ENCODE measurements at places on chromosomes 6 and 20.
A peak's percentile ranks its signal among the peaks of the same experiment; 100 is the strongest.

DNA sequence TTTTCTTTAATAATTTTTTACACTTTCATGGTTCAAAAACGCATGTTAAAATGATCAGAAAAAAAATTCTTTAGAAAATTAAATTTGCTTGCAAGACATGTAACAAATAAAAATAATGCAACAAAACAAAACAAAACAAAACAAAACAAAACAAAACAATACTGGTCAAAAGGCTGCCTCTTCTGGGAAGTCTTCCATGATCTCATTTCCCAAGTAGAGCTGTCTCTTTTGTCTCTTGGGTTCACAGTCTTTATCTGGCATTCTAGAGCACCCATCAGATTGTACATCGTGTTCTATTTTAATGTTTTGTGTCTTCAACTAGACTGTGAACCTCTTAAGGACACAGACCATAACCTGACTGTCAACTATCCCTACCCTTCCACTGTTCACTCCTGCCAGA, 25.3 kb downstream of the TP53INP2 start:
- no peak for DNase-seq

- no peak for DNase-seq
Measured at GRCh38 chr20:10423735-10424134, 10.3 kb downstream of the MKKS start.

DNA sequence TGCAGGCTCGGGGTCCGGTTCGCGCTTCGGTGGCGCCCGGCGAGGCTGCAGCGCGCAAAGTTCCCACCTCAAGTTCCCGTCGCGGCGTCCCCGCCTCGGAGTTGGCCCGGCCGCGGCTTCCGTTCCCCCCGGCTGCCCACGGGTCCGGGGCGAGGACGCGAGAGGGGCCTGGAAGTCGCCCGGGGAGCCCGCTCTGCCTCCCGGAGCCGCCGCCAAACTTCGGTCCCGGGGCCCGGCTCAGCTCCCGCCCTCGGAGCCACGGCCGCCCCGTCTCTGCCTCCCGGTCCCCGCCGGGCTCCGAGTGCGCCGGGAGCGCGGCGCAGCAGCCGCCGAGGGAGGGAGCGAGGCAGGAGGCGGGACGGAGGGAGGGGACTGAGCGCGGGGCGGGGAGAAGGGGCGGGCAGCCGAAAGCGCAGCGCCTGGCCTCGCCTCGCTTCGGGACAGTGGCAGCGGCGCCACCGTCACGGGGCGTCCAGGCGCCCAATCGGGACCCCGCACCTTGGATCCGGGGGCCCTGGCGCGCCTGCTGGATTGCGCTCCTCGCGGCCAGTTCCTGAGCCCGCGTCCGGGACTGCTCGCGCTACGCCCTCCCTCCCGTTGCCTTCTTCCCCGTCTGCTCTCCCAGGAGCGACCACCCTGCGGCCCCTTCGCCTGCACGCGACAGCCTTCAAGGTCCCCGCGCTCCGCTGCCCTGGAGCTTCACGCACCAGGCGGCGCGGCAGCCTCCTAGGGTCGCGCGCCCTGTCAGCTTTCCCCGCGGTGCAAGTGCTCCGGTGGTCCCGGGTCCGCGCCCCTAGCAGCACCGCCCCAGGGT, at the start of gene KCNG1:
Gene KCNG1, minus strand, starts transcription at position 305 of the 814 bp plus-strand sequence. CDS start 12,769 bp downstream, outside the sequence.
- DNase-seq: no peak

- DNase-seq: no peak
Measured at GRCh38 chr20:17795501-17796071, 95.8 kb downstream of the BANF2 start.

DNA sequence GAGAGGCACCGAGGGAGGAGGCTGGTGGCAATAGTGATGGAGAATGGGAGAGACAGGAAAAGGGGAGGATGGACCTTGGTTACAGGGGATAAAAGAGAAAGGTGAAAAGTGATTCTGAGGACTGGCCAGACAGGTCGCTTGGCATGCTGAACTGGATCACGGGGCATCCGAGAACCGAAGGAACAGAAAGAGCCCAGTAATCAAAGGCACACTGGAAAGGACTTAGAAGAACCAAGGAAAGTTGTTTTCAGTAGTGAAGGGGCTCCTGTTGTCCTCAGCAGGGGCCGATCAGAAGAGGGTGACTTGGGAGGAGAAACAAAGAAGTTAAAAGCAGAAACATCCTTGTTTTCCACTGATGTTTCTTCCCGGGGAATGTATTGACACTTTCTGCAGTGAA, 18.9 kb downstream of the SYTL3 start:
- no peak for DNase-seq

DNA sequence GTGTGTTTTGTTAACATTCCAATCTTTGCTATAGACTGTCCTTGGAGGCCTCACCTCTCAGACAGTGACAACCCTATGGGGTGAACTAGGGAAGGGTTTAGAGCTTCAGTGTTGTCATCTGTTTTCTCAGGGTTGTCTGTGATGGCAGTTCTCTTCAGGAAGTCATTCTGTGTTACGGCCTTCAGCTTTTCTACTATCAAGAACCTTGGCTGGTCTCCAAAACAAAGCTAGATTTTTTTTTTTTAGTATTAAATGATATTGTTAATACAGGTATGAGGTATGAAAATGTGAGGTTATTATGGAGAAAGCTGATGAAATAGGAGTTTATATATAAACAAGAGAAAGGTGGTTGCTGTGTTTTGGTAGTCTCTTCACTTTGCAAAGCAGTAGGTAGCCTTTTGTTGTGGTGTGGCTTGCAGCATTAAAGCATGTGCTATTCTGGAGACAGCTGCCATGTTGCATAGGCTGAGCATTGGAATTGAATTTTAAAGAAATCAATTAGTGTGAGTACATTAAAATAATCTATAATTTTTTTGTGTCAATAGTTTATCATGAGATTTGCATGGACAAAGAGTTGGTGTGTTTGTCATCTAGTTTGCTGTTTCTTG, 162.6 kb downstream of the CARMIL1 start:
- no peak for DNase-seq

- DNase-seq: no peak
Measured at GRCh38 chr6:44828780-44829179, 441.3 kb downstream of the CDC5L start.

DNA sequence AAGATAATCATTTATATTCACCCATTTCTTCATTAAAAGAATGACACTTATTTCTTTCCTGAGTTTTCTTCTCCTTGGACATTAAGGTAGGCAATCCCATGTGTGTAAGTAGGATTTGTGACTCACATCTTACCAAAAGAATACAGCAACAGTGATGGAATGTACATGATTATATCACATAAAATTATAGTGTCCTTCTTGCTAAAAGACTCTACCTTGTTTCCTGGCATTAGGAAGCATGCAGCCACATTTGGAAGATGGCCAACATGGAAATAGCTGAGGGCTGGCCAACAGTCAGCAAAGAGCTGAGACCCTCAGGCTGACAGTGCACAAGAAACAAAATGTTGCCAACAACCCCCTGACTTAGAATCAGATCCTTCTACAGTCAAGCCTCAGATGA, 327.9 kb upstream of the MARCKS start:
- DNase-seq: no peak

GRCh38 chr20:15342991-15343523, 1005.6 kb upstream of the FLRT3 start:
- no peak for DNase-seq

DNA sequence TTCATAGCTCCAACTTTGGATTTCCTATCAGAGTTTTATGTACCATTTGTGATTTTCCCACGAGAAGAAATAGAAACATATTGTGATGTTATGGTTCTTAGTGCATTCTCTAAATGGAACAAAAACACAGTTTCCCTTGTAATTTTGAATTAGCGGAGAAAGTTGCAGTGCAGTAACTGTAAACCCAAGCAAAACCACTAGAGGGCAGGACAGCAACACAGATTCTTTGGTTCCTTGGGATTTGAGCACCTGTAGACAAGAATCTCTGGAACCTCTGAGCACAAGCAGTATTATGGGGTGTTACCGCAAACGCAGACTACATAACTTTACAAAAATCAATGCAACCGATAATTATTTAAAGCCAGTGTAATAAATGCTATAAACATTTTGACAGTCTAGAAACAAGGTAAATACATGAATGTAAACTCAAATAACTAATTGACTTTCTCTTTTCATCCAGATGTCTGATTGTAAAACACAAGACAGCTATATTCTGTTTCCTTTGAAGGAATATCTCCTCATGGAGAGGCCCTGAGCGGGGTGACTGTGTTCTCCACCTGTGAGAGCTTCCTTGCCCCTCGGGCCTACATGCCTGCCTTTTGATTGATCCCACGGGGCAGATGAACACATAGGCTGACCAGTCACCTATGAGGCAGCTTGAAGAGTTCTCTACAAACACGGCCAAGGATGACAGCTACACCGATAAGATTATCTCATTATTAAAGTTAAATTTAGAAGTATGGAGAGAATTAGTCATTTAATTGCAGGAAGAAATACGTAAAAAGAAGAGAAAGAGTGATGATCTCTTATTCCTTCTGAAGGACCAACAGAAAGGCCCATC, 67.5 kb upstream of the COL21A1 start:
- DNase-seq: no peak

GRCh38 chr6:89616531-89616930, 22.0 kb downstream of the LYRM2 start:
- DNase-seq: no peak

DNA sequence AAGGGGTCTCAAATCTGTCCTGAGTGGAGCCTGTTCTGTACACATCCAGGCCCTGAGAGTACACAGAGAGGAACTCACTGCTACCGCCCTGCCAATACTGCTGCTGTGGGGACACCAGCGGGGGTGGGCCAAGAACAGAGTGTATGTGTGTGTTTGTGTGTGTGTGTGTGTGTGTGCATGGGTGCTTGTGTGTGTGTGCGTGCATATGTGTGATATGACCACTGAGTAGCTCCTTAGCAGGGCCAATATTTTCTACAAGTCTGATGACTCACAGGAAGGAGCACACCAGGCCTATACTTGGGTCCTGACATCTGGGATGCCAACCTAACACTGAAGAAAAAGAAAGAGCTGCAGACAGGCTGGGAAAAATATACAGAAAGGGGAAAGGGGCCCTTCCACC, 1.4 kb downstream of the RAET1E start:
- DNase-seq: no peak

DNA sequence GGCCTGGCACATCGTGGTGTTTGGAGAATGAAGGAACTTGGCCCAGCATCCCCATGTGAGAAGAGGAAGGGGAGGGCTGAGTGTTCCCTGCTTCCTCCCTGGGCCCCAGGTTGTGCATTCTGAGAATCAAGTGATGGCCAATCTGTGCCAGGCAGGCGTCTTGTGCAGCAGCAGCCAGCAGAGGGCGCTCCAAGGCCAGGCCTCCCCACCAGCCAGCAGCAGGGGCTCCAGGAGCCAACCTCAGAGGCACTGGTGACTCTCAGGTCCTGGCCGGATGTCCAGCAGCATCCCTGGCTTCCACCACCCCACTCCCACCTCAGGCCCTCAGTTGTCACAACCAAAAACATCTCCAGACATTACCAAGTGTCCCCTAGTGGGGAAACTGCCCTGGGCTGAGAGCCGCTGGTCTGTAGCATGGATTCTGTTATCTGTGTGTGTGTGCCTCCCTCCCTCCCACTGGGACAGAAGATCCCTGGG, 192.0 kb downstream of the PREX1 start:
- DNase-seq: no peak

GRCh38 chr6:105015482-105015881, 58.6 kb downstream of the LIN28B start:
- DNase-seq: no peak

DNA sequence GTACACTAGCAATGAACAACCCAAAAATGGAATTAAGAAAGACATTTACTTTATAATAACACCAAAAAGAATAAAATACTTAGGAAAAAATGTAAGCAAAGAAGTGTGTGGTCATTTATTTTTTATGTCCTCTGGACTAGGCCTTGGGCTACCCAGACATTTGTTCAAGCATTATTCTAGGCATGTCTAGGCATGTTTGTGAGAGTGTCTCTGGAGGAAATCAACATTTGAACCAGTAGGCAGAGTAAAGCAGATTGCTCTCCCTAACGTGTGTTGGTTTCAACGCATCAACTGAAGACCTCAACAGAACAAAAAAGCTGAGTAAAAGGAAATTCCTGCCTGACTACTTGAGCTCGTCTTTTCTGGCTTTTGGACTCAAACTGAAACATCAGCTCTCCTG, 84.5 kb downstream of the ANKEF1 start:
- DNase-seq: no peak

- DNase-seq: no peak
Measured at GRCh38 chr6:34723203-34723602, 26.6 kb upstream of the ILRUN start.

GRCh38 chr20:48012401-48012974, 227.2 kb upstream of the SULF2 start:
- DNase-seq: no peak

GRCh38 chr6:146857980-146858347, 259.2 kb downstream of the ADGB start:
- no peak for DNase-seq

- DNase-seq: no peak
Measured at GRCh38 chr6:132736239-132736638, 21.5 kb downstream of the VNN2 start.

GRCh38 chr6:26216886-26217713, 129.9 kb downstream of the HFE start:
- no peak for DNase-seq

- peak; percentile 60 for DNase-seq
Measured at GRCh38 chr20:57622579-57623381, 2.6 kb upstream of the ZBP1 start.

- no peak for DNase-seq
Measured at GRCh38 chr6:135784507-135784906, 67.0 kb upstream of the PDE7B start.

DNA sequence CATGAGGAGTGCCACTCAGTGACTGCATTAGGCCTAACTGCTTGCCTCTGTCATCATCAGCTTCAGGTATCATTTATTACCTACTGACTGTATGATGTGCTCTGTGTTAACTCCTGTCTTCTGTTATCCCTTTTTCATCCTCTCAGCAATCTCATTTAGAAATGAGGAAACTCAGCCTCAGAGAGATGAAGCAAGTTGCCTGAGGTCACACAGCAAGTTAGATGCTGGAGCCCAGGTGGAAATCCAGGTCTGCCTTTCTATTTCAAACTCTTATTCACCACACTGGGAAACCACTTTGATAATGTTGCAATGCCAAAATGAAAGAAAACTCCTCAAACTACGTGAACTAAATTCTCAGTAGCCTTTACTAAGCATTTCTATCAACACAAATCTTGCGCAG, 1.3 kb downstream of the FERMT1 start:
- DNase-seq: no peak

GRCh38 chr6:155115893-155116570, 120.9 kb downstream of the TIAM2 start:
- no peak for DNase-seq

DNA sequence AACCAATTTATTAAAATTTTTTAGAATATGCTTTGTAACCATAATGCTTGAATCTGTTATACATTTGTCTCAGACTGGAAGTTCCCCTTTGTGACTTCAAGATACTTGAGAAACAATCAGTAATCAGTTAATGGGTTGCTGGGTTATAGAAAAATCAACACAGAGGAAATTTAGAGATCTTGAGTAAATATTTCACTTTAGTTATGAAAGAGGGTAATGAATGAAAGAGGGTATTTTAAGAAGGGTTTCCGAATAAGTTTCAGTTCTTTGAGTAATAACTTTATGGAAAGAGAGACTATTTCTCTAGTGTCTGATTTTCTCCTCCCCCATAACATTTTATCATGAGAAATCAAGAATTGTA, 21.4 kb downstream of the ZFAND3 start:
- DNase-seq: no peak
